Left renal cortex interstitium (tissue), 4 donors: ENCODE measurements at places on chromosomes 4 and X. TPM values are rescaled to one million over a fixed set of nuclear protein-coding genes. Genes with fewer than 3 reads are reported as not detected.

FMR1NB gene
- polyA plus RNA-seq = 0.25 TPM

NOCT gene
- 8.0 TPM for polyA plus RNA-seq

SSX3 gene
- polyA plus RNA-seq = not detected

HPGD gene
- polyA plus RNA-seq = 71.6 TPM
